ENCODE measurements at places on chromosomes 7 and 10.
A peak's percentile ranks its signal among the peaks of the same experiment; 100 is the strongest.

DNA sequence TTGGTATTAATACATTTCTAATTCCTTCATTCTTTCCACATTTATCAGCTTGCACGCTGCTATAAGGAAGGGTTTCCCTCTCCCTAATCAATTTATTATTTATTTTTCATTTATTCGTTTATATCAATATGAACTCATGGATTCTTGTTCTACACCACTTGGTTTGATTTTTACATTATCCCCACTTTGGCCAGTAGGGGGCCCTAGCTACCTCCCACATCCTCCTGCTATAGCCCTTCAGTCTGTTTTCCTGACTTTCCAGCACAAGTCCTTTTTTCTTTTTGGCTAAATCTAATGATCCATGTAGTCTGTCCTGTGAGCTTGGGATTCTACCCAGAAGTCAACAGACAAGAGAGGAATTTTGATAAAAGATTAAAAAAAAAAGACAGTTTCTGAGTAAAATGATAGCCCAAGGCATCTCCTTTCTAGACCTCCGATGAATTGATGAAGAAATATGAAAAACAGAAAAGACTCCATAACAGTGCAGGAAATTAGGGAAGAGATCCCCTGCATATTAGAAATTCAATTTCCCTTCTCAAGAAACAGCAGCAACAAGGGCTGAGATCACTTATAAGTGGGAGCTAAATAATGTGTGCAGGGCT, 47.7 kb downstream of the LYZL2 start:
- DNase-seq: peak; percentile 22

- DNase-seq: no peak
These were observed 25.6 kb downstream of the NRCAM start for GRCh38 chr7:108430664-108431063.

- DNase-seq: no peak
These were observed 56.7 kb downstream of the LHPP start for GRCh38 chr10:124518366-124518765.

DNA sequence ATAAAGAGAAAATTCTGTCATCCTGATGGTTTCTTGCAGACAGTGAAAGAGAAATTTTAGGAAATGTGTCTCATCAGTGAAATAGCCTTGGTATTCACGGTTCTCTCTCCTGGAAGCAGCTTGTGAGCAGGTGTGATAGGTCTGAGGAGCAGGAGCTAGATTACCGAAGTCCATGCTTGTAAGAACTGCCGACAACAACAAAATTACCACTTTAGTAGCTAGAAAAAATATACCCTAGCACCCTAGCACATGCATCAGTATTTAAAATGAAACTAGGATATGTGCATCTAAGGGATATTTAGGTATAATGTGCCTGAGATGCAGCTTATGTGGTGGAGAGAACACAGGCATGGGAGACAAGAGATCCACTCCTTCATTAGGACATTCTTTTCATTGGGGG, 82.3 kb downstream of the VPS50 start:
- DNase-seq: no peak
